C1 segment of cervical spinal cord (tissue), 14 donors: ENCODE measurements at places on chromosomes 12 and 14.

- no peak for DNase-seq
Observed at GRCh38 chr14:29215853-29216252, 449.3 kb downstream of the FOXG1 start.

- no peak for DNase-seq
Observed at GRCh38 chr14:61615743-61616523, 79.4 kb upstream of the HIF1A start.

DNA sequence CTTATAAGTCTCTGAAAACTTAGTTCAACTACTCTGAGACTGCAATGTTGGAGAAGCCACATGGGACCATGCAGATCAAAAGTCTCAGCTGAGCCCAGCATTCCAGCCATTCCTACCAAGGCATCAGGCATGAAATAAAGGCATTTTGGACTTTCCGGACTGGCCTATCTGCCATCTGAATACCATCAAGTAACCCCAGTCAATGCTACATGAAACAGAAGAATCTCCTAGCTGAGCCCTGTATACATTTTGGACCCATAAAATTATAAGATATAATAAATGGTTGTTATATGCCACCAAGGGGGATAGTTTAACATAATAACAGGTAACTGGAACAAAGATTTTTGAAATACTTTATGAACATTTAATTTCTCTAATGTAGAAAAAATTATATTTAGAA lies 9.3 kb upstream of the TMEM260 start:
- DNase-seq = no peak

DNA sequence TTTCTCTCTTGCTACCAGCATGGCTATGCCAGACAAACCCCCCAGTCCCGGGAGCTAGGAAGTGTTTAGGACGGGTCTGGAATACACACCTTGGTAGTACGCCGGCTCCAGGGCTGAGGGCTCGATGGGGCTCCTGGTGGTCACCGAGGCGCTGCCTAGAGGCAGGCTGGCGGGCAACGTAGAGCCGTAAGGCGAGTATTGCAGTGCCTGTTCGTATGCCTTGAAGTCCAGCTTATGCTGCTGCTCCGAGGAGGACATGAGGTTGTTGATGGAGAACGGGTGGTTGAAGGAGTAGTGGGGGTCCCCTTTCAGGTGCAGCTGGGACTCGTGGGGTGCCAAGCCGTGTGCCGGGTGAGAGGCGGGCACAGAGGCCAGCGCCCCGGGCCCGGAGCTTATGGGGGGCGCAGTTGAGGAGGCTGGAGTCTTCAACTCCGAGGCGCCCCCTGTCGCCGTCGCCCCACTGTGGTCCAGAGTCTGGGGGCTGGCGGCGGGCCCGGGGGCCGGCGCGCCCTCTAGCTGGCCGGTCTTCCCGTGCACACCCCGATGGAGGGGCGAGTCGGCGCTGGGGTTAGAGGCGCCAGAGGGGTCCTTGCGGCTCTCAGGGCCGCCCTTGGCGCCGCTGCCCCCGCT lies 3.6 kb downstream of the FOXA1 start:
- DNase-seq = no peak

DNA sequence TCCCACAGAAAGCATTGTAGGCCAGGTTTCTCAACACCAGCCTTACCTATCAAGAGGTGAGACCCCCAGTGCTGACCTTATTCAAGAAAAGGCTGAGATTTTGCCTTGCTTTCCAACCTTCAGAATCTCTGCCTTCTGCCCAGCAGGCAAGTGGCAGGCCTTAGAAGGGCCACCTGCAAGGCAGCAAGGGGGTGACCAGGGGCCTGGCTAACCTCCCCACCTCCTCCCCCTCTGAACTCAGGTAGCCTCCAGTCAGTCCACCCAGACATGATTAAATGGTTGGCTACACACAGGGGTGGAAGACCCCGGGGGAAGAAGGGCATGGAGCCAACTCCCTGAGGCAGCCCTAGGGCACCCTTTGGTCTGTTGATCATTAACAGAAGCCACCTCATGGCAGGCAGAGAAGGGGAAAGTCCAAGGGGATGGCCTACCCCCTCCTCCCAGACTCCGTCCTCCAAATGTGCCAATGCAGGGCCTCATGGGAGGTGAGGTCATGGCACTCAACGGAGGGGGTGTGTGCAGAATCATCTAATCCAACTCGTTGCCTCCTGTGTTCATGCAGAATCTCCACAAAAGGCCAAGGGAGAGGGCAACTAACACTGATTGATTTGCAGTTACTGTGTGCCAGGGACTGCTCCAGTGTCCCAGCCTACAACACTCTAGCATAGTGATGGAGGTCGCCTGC lies 8.5 kb downstream of the ZFP36L1 start:
- DNase-seq = no peak

DNA sequence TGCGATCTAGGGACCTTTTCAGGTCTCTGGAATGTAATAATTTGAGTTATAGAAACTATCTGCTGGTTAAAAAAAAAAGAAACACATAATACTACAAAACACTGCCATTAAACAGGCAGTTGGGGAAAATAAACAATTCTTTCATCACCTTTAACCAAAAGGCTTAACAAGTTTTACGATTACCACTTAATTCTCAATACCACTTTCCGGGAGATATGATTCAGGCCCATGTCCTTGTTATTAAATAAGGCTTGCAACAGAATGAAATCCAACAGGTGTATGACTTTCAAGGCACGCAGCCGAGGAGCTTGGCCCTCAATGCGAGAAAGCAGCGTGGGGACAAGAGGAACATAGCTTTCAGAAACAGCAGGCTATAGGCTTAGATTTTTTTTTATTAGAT lies 5.6 kb upstream of the GLRX5 start:
- DNase-seq = no peak

- no peak for DNase-seq
Observed at GRCh38 chr12:63919756-63920155, 75.3 kb downstream of the SRGAP1 start.

- no peak for DNase-seq
Observed at GRCh38 chr14:96095581-96096476, 56.7 kb downstream of the C14orf132 start.

GRCh38 chr14:56810147-56810719 lies at the start of gene OTX2:
Gene OTX2 (minus strand): TSS chr14:56810479. CDS start chr14:56805456, 5,023 bp downstream.
- no peak for DNase-seq

DNA sequence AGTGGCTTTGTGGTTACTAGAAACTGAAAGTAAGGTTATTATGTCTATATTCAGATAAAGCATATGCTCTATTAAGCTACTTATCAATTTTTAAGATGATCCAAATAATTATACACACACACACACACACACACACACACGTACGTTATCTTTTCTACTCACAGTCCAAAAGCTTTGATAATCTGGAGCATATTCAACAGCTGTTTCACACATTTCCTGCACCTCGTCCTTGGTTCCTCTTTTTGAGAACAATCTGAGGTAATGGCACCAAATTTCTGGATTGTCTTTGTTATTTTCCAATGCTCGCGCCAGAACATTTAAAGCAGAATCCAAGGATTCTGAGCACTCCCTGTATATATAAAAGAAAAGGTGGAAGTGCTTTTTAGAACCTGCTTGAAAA lies 37.5 kb downstream of the ZFC3H1 start:
- no peak for DNase-seq

GRCh38 chr14:71628433-71628832 lies 303.8 kb upstream of the RGS6 start:
- no peak for DNase-seq

DNA sequence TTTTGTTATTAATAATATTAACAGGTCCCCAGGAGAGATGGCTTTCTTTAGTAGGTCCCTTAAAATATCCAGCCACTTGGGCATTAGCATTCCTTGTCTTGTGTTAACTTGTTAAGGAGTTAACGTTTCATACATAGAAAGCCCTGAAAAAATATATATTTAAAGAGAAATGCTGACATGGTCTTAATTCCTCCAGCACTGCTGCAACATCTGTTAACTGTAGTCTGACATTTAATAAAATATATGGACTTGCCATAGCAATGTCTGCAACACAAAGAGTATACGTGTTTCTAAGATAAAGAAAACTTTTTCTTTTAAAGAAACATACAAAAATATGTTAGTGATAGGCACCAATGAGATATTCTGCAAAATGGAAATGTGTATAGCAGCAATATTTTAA lies 10.0 kb downstream of the SLC38A4 start:
- no peak for DNase-seq

- DNase-seq = no peak
Observed at GRCh38 chr12:100229876-100230275, 29.3 kb downstream of the ACTR6 start.

- no peak for DNase-seq
Observed at GRCh38 chr14:34134484-34134883, 183.6 kb upstream of the EGLN3 start.

DNA sequence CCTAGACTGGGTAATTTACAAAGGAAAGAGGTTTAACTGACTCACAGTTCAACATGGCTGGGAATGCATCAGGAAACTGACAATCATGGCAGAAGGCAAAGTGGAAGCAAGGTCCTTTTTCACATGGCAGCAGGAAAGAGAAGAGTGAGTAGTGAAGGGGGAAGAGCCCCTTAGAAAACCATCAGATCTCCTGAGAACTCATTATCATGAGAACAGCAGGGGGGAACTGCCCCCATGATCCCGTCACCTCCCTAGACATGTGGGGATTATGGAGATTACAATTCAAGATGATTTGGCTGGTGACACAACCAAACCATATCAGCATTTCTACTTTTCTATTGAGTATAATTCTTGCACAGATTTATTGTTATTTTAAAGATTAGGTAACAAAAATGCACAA lies 822.1 kb upstream of the FLRT2 start:
- DNase-seq = no peak

GRCh38 chr12:107491856-107492255 lies 193.7 kb upstream of the PWP1 start:
- no peak for DNase-seq

DNA sequence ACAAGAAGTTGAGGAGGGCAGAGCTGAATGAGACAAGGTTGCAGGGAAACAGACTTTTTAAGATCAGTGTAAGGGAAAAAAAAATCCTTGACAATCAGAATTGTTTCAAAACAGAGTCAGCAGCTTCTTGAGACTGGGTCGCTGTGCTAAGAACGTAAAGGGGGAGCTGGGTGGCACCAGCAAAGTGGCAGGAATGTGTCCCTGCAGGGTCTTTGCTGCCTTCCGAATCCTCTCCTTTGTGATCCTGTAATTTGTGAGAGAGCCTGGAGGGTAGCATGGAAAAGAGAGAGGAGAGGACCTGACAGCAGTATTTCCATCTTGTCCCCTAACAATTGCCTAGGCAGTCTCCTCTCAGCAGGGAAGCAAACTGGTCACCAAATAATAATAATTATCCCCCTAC lies 472.8 kb downstream of the RGS6 start:
- DNase-seq = no peak

DNA sequence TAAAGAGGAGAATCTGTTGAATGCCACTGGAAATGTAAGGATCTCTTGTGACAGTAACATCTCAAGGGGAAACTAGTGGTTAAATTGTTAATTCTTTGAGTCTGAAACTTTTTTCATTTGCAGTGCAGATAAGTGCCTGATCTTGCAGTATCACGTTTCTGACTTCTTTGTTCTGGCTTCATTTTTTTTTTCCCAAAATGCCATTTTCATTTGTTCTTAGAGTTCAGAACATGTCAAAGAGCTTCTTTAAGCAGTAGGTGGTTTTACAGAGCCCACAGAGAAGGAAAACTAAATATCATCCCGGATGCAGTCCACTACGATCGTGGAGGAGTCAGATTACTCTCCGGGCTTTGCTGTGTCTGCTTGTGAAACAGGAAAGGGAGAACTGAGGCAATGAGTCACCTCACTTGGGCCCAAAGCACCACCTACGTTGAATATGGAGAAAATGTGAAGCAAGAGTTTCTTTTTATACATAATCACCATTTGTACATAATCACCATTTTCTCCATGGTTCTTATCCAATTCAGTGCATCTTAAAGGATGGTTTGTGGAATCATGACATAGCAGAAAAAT lies 43.9 kb downstream of the HMGA2 start:
- DNase-seq = no peak

- DNase-seq = no peak
Observed at GRCh38 chr14:32571551-32571950, 242.5 kb downstream of the AKAP6 start.

DNA sequence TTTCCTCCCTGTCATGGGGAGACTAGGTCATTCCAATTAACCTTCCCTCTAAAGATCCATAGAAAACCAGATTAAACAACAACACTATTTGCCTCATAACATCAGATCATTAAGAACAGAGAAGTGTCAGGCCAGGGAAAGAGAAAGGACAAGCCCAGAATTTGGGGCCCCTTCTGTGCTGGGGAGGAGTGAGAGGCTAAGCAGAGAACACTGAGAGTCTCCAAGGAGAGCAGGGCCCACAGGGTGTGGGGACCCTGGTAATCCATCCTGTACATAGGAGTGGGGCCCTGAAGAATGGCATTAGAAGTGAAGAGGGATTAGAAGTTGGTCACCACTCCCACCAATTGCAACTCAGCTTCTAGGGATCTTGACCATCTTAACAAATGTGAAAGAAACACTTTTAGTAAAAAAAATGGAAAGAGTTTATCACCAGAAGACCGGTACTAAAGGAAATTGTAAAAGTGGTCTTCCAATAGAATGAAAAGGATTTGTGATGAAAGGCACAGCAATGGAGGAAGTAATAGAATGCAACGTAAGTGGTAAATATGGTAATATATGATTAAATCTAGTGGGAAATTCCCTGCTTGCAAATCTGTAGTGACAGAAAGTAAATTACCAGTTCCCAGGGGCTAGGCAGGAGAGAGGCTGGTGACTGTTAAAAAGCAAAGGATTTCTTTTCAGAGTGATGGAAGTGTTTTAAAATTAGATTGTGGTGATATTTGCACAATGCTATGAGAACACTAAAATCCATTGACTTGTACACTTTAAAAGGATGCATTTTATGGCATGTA lies 14.0 kb upstream of the TMTC1 start:
- DNase-seq = no peak

DNA sequence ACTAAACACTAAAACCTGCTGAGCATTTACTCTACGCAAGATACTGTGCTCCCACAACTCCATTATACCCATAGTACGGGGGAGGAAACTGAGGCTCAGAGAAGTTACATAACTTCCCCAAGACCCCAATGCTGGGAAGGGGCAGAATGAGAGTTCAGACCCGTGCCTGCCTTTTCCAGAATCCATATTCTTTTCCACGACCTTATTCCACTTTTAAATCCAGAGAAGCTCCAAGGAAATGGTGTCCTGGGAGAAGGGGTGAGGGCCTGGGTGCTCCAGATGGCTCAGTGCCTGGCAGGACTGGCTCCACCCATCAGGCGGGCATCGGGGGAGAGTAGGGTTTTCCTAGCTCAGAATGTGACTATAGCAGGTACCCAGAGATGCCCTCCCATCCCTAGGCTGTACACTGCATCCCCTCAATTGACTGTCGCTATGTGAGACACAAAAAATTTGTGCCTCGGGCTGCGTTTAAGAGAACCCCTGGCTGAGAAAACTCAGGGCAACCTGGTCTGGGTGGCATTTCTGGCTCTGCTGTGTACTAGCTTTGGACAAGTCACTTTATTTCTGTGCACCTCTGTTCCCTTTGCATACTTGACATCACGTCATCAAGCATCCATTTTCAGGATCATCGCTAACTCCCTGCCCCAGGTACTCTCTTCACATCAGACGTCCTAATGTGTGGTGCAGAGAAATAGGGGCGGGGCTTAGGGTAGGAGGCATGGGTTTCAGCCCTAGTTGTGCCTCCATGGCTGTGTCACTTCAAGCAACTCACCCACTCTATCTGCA lies 11.6 kb upstream of the IQSEC3 start:
- no peak for DNase-seq
